Activated naive CD8-positive, alpha-beta T cell treated with anti-CD3 and anti-CD28 coated beads, Interleukin-2, amount 50 U/mL, for 16 hours (primary cell): ENCODE measurements at places on chromosomes 7 and 10.

DNA sequence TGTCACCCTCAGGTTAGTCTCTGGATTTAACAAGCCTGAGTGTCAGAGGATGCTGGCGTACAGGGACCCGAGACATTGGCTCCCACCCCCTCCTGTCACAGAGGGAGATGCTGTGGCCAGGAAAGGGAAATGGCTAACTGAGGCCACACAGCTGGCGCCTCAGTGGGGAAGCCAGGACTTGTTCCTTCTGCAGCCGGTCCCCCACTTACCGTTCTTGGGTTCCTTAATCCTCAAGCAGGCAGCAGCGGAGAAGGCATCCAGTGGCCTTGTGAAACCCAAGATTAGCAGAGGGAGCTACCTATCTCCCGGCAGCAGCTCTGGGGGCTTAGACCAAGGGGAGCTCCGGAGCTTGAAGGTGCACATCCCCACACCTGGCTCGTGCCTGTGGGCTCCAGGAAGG, 65.4 kb downstream of the NEURL1 start:
- no peak for DNase-seq

- no peak for DNase-seq
These were observed 387.2 kb upstream of the PODXL start for GRCh38 chr7:131943646-131944045.

DNA sequence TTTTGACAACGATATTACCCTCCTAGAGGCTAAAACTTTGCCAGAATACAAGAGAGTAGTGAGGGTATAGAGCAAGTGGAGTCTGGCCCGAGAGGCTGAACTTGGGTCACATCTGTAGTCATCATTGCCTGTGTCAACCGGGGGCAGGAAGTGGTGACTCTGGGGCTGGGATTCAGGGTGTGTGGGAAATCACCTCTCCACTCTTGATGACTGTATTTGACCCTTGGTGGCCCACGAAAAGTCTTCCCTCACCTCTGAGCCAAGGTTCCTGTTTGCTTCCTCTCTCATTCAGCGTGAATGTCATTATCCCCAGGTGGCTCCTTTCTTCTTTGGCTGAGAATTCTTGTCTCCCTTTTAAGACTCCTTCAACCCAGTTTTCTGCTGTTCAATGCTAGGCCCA, 240.4 kb downstream of the ABCA13 start:
- no peak for DNase-seq

DNA sequence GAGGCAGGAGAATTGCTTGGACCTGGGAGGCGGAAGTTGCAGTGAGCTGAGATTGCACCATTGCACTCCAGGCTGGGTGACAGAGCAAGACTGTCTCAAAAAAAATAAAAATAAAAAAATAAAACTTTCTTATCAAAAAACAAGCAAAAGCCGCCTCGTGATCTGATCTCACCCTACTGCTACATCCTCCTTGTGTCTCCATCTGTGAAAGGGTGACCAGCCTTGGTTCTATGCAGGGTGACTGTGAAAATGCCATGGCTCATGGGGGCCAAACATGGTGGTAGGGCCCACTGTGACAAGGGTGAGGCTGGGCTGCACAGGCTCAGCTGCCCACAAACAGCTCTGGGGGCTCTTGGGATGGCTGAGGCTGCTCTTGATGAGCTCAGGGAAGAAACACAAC, 968 bp upstream of the OPN4 start:
- no peak for DNase-seq

- no peak for DNase-seq
These were observed 95.2 kb downstream of the CLEC2L start for GRCh38 chr7:139618482-139619366.

- DNase-seq, result no peak
These were observed 19.9 kb upstream of the HSPB1 start for GRCh38 chr7:76282344-76283253.

GRCh38 chr7:18425838-18426445, 69.6 kb upstream of the HDAC9 start:
- DNase-seq, result no peak

DNA sequence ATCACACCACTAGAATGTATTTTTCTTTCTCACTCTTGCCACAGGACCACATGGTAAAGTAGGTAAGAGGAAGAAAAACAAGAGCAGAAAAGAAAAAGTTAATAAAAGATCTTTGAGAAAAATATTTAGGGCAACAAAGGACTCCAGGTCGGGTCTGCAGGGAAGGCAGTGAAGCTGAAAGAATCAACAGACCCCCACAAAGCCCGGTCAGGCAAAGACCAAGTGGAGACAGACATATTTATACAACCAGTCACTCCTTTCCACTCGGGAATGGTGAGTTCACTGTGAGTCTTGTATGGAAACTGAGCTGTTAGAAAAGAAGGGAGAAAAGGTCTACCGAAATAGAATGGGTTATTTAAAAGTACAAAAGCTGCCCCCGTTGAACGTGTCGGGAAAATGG, 28.0 kb downstream of the RSU1 start:
- no peak for DNase-seq

GRCh38 chr7:27104341-27105058, 2.0 kb upstream of the HOXA2 start:
- no peak for DNase-seq

GRCh38 chr10:119742947-119743648, 17.2 kb downstream of the INPP5F start:
- DNase-seq, result no peak

DNA sequence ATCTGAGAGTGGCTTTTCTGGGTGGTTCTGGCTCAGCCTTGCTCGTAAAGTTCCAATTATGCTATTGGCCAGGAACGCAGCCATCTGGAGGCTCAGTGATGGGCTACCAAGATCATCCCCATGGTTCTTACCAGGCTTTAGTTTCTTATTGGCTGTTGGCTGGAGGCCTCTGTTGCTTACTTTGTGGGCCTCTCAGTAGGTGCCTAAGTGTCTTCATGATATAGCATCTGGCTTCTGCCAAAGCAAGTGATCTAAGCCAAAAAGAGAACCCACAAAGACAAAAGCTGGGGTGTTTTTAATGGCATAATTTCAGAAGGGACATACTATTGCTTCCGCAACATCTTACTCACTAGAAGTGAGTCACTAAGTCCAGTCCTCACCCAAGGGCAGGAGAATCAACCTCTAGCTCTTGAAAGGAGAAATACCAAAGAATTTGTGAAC, 132.0 kb upstream of the MDFIC start:
- DNase-seq, result no peak

- no peak for DNase-seq
These were observed 640.8 kb downstream of the XPNPEP1 start for GRCh38 chr10:109282510-109282909.

GRCh38 chr7:138625084-138625848, 75.9 kb downstream of the SVOPL start:
- no peak for DNase-seq

- DNase-seq, result no peak
These were observed 35.2 kb downstream of the SGCE start for GRCh38 chr7:94620703-94621118.

GRCh38 chr10:91589015-91589657, 43.7 kb downstream of the PPP1R3C start:
- DNase-seq, result no peak

- DNase-seq, result no peak
These were observed 16.9 kb downstream of the ZNF92 start for GRCh38 chr7:65390588-65390987.

DNA sequence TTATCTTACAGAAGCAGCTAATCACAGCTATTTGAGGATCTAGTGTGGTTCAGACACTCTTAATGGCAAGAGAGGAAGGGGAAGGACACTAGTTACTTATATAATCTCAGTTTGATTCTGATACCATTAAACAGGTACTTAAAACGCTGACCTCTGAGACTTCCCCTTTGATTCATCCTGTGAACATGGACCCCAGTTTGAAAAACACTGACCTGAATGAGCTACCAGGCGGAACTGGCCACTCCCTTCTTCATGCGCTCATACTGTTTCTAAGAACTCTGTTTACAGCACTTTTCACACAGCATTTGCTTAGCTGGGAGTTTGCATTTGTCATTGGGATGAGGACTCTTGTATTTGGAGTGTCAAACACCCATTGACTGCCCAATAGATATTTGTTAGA, 45.7 kb downstream of the BEND7 start:
- DNase-seq, result no peak

DNA sequence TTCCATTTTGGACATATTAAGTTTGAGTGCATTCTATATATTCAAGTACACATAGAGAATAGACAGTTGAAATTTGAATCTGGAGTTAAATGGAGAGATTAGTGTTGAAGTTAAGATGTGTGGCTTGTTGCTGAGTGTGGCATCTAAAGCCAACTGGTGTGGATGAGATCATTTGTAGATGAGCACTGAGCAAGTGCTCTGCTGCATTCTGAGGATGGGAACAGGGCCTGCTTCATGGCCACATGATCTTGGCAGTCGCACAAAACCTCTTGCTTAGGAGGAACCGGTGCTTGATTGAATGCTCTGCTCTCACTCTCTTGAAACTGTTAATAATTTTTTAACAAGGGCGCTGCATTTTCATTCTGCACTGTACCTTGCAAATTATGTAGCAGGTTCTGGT, 62.0 kb downstream of the EPDR1 start:
- no peak for DNase-seq

GRCh38 chr10:16931930-16932329, 114.7 kb upstream of the RSU1 start:
- no peak for DNase-seq

GRCh38 chr7:1846331-1847065, 176.4 kb downstream of the ELFN1 start:
- no peak for DNase-seq

- DNase-seq, result no peak
These were observed 93.9 kb downstream of the CHN2 start for GRCh38 chr7:29288181-29289091.

DNA sequence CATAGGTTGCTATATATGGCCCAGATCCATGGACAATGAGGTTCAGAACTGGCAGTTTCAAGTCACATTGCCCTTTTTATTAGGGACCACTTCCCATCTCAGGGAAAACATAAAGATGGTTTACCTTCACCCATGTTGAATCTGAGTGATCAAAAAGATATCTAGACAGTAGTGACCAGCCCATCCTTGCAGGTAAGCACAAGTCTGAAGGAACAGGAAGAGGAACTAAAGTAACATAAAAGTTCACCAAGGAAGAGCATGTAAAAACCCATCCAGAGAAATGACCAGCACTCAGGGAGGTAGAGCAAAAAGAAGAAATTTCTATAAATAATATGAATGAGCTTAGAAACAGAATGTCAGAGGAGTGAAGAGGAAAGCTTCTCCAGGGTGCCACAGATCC, 382.5 kb downstream of the PARD3 start:
- DNase-seq, result no peak

GRCh38 chr7:151251689-151252560, 3.4 kb upstream of the SMARCD3 start:
- DNase-seq, result no peak

DNA sequence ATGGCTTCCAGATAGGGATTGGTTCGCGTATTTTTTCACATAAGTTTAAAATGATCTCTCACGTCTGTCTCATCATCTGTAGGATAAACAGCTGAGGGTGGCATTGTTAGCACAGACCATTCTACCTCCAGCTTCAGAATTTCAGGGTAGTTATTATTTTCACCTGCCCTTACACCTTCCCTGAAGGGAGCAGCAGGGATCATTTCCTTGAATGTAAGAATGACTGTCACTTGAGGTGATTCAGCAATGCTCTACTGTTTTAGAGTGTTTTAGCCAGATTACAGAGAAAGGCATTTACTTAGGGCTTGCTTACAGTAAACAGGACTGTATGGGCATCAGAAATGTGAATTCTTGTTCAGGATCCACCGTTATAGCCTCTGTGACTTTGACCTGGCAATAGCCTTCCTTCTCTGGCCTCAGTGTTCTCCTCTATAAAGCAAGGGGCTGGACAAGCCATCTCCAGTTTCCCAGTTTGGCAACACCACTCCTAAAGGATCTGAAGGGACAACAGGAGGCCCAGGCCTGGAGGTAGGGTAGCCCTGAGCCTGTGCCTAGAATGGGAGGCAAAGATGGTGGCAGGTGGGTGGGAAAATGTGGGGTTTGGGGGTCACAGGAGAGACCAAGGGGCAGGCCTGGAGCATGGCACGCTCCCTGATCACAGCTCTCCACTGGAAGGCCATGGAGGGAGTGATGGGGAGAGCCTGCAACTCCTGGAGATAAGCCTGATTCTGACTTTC, 1.2 kb upstream of the IGFBP1 start:
- no peak for DNase-seq

DNA sequence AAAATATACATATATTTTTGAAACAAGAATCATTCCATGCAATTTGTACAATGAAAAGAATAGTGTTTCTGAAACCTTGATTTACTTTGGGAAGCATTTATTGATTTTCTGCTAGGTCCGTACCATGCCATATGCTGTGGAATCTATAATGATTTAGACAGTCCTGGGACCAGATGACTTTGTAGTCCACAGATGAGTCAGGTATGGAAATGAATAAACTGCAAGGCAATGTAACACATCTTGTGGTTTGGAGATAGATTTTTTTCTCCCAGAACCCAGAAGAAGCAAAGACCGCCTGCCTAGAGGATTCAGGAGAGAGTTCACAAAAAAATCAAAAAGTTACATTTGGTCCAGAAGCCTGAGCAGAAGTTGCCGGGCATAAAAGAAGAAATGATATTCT, 190.4 kb downstream of the GPR37 start:
- no peak for DNase-seq

GRCh38 chr10:73744664-73744975, 448 bp downstream of the SEC24C start:
- peak; percentile 19 for DNase-seq

- DNase-seq, result no peak
These were observed 47.7 kb upstream of the LYZL1 start for GRCh38 chr10:29240986-29241660.

DNA sequence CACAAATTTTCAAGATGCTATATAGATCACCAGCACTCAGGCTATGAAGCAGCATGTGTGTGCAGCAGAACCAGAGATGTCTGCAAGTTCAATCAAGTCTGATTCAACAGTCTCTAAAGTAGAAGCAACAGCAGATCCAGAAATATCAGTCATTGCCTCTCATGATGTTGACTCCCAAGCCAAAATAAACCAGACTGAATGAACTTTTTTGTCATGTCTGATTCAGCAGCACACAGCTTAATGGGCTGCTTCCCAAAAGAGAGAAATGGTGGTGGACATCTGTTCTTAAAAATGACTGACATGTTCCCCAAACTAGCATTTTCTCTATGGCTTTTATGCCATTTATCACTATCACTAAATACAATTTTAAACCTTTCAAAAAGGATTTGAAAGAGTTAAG, 53.8 kb downstream of the TMEM26 start:
- DNase-seq, result no peak

- no peak for DNase-seq
These were observed 82.7 kb downstream of the RNF216 start for GRCh38 chr7:5698720-5699119.
